ENCODE measurements at places on chromosomes 13 and 19.

DNA sequence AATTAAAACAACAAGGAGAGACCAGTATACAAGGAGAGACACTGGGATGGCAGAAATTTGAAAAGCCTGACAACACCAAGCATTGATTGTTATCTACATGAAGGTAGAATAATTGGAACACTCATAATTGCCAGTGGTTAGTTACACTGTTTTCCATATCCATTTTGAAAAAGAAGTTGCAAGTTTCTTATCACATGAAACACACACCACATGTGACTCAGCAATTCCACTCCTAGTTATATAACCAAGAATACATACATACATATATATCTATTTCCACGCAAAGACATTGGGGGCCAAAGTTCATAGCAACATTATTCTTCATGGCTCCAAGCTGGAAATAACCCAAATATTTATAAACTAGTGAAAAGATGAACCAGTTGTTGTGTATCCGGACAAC is 15.2 kb upstream of the PABPC3 start:
- no peak for DNase-seq

DNA sequence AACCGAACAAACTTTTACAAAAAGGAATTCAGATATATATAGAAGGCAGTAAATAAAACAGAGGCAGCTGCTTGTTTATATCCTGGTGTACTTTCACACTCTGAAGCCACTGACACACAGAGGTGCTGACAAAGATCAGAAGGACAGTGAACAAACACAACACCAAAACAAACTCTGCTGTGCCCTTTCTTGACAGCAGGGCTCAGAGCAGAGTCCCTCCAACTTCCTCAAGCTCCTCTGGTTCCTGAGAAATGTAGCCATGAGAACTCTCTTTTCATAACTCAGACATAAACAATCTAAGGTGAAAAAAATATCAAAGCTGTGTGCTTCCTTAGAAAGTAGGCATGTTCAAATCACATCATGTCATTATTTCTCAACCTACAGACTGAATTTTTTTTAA is 1052.8 kb upstream of the SPRY2 start:
- no peak for DNase-seq

GRCh38 chr13:63208826-63209225 is 1793.2 kb upstream of the PCDH20 start:
- DNase-seq = no peak

DNA sequence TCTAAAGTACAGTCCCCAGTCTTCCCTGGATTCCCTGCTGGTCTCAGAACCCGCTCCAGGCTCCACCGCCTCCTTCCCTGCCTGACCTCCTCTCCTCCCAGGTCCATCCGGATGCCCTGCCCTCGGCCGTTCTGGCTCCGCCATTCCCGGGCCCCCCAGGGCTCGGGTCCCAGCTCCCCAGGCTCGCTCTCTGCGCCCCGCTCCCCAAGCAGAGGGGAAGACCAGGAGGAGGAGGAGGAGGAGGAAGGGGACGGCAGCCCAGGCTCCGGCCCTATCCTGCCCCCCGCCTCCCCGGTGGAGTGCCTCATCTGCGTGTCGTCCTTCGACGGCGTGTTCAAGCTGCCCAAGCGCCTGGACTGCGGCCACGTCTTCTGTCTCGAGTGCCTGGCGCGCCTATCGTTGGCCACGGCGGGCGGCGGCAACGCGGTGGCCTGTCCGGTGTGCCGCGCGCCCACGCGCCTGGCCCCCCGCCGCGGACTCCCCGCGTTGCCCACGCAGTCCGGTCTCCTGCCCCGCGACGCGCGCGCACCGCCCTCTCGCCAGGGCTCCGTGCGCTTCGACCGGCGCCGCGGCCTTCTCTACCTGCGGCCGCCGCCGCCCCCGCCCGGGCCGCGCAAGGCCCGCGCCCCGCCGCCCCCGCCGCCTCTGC is 647 bp downstream of the RNF225 start:
- no peak for DNase-seq

DNA sequence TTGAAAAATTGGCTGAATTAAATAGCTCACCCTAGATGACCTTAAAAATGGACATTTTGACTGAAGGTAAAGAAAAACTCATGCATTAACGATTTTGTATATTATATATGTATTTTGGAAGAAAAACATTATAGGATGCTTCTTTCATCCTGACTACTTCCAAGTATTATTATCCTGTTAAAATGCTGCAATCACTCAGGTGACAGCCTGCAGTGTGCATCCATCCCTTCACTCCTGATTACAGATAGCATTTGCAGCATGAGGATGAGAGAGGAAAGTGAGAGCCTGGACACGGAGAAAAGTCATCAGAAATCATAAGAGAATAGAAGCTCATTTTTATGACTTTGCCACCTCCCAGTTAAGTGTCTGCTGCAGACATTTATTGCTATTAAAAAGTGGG is 1055.6 kb downstream of the PCDH17 start:
- DNase-seq = no peak

DNA sequence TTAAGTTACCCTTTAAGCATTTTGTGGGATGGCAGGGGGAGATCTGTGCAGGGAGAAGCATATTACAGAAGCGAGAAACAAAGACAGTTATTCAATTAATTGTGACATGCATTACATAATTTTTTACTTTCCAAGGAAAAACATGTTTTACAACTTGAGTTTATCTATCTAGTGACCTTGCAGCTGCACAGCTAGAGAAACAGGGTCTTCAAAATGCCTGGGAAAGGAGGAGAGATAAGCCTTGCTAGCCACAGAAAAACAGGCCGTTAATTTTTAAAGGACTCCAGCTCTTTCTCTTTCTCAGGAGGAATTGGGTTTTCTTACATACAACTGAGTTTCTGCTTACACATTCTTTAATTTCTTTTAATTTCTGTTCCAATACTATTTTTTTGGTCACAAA is 14.8 kb upstream of the ZNF431 start:
- no peak for DNase-seq

All from AG09309 (cell line).